Caki2 (cell line): ENCODE measurements at places on chromosomes 6 and 20. TPM values are rescaled to one million over a fixed set of nuclear protein-coding genes. Genes with fewer than 3 reads are reported as not detected.

COL21A1 gene
- total RNA-seq: not detected in 2 replicates

NR2E1 gene
- total RNA-seq: not detected in 2 replicates

PLG gene
- not detected in 2 replicates for total RNA-seq

DUSP15 gene
- 3.9 TPM in 1 of 2 replicates, not detected in the other for total RNA-seq

C20orf96 gene
- 2.8 and 3.3 TPM in 2 replicates for total RNA-seq

WFDC2 gene
- not detected in 2 replicates for total RNA-seq

PET117 gene
- 13.0 and 24.9 TPM in 2 replicates for total RNA-seq

MAN1A1 gene
- total RNA-seq: 0.70 and 1.2 TPM in 2 replicates

OARD1 gene
- total RNA-seq: 12.4 and 34.2 TPM in 2 replicates

NOX3 gene
- not detected in 2 replicates for total RNA-seq

RSPO3 gene
- 2.4 and 7.7 TPM in 2 replicates for total RNA-seq

TINAG gene
- 62.1 and 114 TPM in 2 replicates for total RNA-seq

SCRT2 gene
- not detected in 2 replicates for total RNA-seq

TRIM10 gene
- not detected in 2 replicates for total RNA-seq

PXDC1 gene
- 60.5 and 61.3 TPM in 2 replicates for total RNA-seq

PKIB gene
- 45.8 and 89.3 TPM in 2 replicates for total RNA-seq

GRCh38 chr6:12262236-12263061, 27.7 kb upstream of the EDN1 start:
- DNase-seq: no peak

DNA sequence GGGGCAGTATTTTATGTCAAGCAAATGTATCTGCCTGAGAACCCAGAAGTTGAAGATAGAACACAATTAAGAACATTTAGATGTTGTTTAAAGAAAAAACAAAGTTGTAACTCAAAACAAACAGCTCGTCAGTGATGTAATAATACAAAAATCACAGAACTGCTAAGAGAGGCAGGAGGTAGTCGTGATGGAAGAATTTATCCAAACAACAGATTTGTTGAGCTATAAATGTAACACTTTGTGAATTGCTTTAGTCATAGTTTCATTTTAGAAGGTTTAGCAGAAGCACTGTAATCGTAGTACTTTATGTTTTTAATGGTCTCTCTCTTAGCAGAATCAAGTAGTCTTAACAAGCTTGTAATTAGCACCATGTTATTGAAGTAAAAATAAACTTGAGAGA, 73.6 kb downstream of the SCAF8 start:
- DNase-seq: no peak

DNA sequence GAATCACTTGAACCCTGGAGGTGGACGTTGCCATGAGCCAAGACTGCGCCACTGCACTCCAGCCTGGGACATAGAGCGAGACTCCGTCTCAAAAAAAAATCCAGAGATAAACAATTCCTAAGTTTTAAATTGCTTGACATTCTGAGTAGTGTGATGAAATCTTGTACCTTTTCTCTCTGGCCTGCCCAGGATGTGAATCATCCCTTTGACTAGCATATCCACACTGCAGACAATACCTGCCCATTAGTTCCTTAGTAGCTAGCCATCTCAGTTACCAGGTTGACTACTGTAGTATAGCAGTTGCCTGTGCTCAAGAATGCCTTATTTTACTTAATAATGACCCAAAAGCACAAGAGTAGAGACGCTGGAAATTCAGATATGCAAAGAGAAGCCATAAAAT, 2.8 kb downstream of the ZFP57 start:
- DNase-seq: no peak

GRCh38 chr6:47875593-47875992, 93.8 kb downstream of the OPN5 start:
- no peak for DNase-seq

DNA sequence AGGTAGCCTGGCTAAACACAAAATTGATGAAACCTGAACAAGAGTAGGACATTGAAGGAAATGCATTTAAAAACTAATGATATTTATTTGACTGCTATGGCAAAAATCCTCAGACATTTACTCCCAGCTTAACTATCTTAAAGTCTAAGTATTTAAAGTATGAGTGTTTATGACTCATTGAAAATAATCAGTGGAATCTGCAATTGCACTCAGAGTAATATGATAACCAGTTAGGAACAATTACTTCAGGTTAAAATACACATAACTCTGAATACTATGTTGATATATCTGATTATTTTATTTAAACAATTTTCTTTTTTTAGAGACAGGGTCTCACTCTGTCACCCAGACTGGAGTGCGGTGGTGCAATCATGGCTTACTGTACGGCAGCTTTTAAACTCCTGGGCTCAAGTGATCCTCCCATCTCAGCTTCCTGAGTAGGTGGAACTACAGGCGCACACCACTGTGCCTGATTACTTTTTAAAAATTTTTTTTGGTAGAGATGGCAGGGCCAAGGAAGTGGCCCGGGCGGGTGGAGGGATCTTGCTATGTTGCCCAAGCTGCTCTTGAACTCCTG, 43.9 kb downstream of the FILIP1 start:
- no peak for DNase-seq

DNA sequence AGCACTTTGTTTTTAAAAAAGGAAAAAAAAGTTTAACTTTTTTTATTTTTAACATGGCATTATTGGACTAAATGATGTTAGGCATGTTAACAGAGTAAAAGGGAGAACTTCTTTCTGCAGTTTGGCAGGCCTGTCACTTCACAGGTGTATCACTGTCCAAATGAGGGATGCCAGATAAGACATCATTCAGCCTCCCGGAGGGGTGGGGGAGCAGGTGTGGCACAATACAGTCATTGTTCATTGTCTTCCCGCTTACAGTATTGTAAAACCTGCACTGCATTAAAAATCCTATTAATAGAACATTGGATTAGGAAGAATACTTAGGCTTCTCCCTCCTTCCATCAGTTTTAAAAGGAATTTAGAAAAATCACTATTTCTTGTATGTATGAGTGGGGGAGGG, 80.7 kb downstream of the CARMIL1 start:
- no peak for DNase-seq

- DNase-seq: no peak
Observed at GRCh38 chr20:15200147-15200565, 862.7 kb upstream of the FLRT3 start.

GRCh38 chr6:127933852-127934840, 33.3 kb upstream of the THEMIS start:
- no peak for DNase-seq

- DNase-seq: no peak
Observed at GRCh38 chr6:16850681-16851026, 89.4 kb upstream of the ATXN1 start.

DNA sequence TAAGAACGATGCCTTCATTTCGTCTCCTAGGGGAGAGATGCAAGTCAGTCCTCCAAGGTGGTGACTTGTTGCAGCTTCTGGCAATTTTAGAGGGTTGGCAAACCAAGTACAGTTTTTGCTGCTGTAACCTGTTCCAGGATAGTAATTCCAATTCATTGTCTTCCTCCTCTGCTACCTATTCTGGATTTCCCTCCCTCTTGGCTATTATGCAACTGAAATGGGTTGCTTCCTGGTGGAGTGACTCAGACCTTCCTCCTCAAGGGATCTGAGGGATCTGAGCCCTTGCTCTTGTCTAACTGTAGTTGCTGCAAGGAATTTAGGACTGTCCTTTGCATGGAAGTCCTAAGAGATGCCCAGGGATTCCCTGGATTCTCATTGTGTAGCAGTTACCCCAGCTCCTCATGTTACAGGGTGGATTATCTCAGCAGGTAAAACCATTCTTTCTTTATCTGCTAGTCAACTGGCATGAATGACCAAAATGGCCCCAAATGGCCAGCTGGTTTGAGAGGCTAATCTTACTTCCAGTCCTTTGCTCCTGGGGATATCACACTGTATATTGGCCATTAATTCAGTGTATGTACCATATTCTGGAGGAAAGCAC, 17.6 kb upstream of the ELMO2 start:
- no peak for DNase-seq

- DNase-seq: no peak
Observed at GRCh38 chr20:51411870-51412269, 130.6 kb downstream of the NFATC2 start.

DNA sequence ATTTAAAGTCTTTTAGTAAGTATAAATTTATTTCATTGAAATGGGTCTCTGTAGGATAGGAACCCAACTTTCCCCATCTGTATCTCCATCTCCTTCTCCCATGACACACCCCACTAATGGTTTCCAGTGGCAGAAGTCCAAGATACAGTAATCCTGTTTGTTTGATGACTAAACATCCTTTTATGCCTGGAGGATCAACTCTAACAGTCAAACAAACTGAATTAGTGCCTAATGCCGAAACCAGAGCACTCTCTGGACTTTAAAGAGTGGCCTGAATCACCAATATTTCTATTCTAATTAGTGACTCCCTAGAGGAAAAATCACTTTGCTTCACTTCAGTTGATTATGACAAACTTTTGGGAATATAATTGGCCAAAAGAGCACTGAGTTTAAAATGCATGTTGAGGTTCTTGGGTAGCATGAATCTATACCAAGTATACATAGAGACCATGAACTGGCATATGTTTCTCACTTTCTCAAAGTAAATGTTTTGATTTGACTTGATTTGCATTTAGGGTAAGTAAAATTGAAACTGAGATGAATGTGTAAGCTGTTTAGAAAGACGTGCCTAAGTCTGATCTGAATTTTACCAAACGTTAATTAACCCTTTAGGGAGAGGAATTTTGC, 776.4 kb upstream of the NRSN1 start:
- DNase-seq: peak; percentile 88

GRCh38 chr20:12383821-12384220, 466.1 kb downstream of the BTBD3 start:
- DNase-seq: no peak

DNA sequence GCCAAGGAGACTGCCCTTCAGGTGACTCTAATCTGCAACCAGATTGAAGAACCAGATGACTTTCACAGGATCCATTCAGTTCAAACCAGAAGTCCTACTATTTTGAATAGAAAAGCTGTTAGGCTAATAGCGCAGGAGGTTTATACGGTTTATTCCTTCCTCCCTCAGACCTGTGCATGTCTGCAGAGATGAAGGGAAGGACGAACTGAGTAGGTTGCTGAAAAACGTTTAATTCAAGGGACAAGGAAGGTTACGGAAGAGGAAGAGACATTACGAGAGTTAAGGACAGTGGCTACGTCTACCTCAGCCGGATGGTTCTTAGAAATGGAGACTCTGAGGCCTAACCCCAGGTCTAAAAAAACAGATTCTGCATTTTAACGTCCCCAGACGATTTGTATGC, 978 bp downstream of the AURKA start:
- no peak for DNase-seq

DNA sequence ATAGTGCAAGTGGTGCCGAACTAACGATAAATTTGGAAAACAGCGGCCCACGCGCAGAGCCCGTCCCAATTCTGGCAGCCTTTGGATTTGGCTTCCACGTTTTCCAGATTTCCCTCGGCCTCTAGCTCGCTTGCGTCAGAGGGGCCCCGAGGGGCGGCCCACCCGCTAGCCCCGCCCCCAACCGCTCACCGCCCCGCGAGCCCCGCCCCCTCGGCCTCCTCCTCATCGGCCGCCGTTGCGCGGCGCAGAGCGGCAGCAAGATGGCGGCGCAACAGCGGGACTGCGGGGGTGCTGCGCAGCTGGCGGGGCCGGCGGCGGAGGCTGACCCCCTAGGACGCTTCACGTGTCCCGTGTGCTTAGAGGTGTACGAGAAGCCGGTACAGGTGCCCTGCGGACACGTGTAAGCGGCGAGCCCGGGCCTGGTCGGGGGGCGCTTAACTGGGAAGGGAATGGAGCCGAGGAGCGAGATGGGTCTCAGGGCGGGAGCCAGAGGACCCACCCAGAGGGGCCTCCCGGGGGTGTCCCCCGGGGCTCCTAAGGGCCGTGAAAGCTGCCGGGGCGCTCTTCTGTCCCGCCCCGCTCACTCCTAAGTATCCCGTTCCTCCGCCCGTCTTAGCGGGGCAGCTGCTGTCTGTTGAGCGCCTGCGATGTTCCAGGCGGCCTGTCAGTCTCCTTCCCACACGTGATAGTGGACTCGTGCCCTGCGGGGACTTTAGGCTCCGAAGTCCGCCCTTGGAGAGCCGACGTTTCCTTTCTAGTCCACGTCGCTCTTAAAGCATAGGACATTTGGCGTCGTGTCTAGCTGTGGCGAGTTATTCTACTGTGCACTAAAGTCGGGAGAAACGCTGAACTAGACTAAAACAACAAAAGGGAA, at the start of gene RNF114:
Gene RNF114 (plus strand): TSS at position 245 of the 874 bp plus-strand sequence. CDS start 16 bp downstream, at position 261.
- DNase-seq: peak; percentile 64

- DNase-seq: peak; percentile 72
Observed at GRCh38 chr6:85464722-85465150, 14.9 kb downstream of the NT5E start.

- no peak for DNase-seq
Observed at GRCh38 chr6:110050440-110050813, 72.3 kb downstream of the GPR6 start.

DNA sequence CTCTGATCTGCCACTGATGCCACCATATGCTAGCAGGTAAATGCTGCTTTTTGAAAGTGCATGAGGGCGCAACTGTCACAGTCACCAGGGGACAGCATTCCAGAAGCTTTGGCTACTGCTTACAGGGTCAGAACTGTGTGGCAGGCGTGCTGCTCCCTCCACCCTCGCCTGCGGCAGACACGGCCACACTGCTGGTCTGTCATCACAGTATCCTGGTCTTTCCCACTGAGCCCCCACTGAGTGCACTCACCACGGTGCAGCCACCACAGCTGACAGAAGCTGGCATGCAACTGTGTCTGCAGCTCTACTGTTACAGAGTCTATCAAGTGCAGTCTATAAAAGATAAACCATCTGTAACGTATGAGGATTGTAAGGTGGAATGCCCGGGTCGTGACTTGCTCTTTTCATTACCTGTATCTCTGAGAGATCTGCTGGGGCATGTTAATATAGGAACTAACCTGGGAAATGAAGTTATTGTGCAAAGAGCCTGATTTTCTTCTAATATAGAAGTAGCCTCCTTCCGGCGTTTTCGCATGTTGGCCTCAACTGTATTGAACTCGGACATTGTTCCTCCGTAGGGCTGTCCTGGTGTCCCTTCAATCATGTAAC, 24.5 kb downstream of the GCLC start:
- no peak for DNase-seq

DNA sequence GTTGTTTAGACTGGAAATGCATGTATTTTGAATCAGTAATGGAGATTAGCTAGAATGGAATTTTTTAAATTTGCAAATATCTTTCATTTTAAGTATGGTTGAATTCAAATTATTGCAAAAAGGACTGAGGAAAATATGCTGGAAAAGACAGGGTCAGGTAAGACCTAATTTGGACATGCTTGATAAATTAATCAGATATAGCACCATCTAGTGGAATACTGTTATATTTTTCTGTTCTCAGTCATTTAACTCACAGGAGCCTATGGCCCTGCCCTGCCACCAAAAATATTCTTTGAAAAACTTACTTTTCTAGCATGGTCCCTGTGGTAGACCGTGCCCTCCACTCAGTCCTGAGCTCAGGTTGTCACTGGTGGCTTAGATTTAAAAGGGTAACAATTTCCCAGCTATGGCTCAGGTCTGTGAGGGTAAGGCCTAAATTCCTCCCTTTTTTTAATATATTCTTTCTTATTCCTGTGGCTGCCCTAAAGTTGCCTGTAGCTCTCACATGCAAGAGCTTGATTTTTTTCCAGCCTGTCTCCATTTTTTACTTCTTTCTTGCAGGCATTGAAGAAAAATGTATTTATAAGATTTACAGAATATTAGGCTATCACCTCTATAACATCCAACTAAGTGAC, 25.3 kb upstream of the KIAA1586 start:
- peak; percentile 49 for DNase-seq

- DNase-seq: no peak
Observed at GRCh38 chr6:45386501-45386900, 8.8 kb upstream of the SUPT3H start.
